ENCODE measurements at places on chromosomes 6 and 20. TPM values are rescaled to one million over a fixed set of nuclear protein-coding genes. Genes with fewer than 3 reads are reported as not detected.

DNA sequence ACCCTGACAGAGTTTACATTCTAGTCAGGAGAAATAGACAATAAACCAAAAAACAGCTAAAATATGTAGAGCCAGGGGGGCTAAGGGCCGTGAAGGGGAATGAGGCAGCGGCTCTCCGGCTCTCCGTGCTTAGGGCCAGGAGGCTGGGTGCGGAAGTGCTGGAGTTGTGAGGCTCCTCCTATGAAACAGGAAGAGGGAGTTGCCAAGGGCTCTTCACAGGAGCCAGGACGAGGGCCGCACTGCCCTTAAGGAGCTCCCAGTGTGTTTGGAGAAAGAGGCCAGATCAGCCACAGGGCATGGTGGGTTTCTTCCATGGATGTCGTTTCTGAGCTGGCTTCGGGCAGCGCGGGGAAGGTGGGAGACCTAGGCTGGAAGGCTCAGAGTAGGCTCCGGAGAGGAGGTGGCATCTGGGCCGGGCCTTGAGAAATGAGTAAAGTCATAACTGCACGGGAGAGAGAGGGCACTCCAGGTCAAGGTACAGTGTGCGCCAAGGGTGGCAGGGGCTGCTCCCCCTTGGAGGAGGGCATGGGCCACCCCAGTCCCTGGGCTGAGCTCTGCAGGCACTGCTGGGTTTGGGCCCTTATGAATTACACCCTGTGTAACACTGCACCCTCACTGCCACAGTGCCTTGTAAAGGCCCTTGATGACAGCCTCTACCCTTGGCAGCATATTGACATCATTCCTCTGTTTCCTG, 20.8 kb upstream of the MLN start:
- H3K27me3 ChIP-seq = no peaks in the 10 kb centered on the region
- H3K27ac ChIP-seq = no peak overlapping the region
- DNase-seq = peak; percentile 61
- no peaks in the 10 kb centered on the region for H3K4me1 ChIP-seq
- no peak overlapping the region for H3K4me3 ChIP-seq

GRCh38 chr20:49477200-49477599, 5.3 kb downstream of the KCNB1 start:
- no peak overlapping the region for H3K27ac ChIP-seq
- no peaks in the 10 kb centered on the region for H3K36me3 ChIP-seq
- no peak for DNase-seq

- H3K27me3 ChIP-seq = no peaks in the 10 kb centered on the region
- H3K36me3 ChIP-seq = no peaks in the 10 kb centered on the region
- DNase-seq = no peak
- H3K4me3 ChIP-seq = no peak overlapping the region
Observed at GRCh38 chr6:132076452-132076851, 125.3 kb upstream of the CCN2 start.

DNA sequence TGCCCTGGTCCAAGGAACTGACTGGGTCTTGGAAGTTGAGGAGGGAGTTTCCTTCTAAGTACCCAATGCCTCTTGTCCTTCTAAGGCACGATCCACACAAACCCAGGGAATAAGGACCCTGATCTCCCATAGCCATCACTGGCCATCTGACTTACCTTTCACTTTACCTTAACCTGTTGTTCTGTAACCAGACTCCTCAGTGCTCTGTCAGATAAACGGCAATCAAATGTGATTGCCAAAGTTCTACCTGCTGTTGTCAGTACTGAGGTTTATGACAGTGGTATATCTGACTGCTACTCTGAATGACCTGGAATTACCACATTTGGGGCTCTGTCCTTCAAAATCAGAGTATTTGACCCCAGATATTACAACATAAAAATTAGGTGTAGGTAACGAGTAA, 49.8 kb downstream of the HMGN3 start:
- no peak overlapping the region for H3K27ac ChIP-seq
- H3K27me3 ChIP-seq = no peaks in the 10 kb centered on the region
- H3K4me3 ChIP-seq = no peak overlapping the region
- no peak for DNase-seq
- no peaks in the 10 kb centered on the region for H3K36me3 ChIP-seq
- H3K4me1 ChIP-seq = no peaks in the 10 kb centered on the region

DNA sequence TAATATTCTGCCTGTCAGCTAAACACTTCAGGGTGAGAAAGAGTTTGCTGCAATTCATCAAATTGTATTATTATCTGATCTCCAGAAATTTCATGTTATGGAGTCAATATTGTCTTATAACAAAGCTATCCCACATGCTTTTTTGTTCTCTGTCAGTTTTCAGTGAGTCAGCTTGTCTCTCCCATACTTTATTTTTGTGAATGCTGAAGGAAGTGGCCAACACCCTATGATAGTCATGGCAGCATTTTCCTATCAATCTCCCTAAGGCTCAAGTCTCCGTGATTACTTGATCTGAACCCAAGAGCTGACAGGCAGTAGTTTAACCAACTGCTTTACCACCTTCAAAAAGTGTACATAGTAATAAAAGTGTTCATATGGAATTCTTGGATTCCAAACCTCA, 42.2 kb downstream of the RFPL4B start:
- DNase-seq = no peak
- no peak overlapping the region for H3K27ac ChIP-seq
- no peak overlapping the region for H3K4me3 ChIP-seq
- H3K36me3 ChIP-seq = no peaks in the 10 kb centered on the region
- no peaks in the 10 kb centered on the region for H3K4me1 ChIP-seq
- no peaks in the 10 kb centered on the region for H3K27me3 ChIP-seq

GRCh38 chr20:18166241-18166881, 28.7 kb downstream of the KAT14 start:
- H3K4me1 ChIP-seq = no peaks in the 10 kb centered on the region
- H3K4me3 ChIP-seq = no peak overlapping the region
- H3K27ac ChIP-seq = no peak overlapping the region
- H3K27me3 ChIP-seq = no peaks in the 10 kb centered on the region
- no peak for DNase-seq
- no peaks in the 10 kb centered on the region for H3K36me3 ChIP-seq

GRCh38 chr20:6053064-6053775, 640 bp downstream of the LRRN4 start:
- DNase-seq = no peak
- H3K4me3 ChIP-seq = no peak overlapping the region
- H3K27me3 ChIP-seq = no peaks in the 10 kb centered on the region
- H3K36me3 ChIP-seq = no peaks in the 10 kb centered on the region
- no peak overlapping the region for H3K27ac ChIP-seq

DNA sequence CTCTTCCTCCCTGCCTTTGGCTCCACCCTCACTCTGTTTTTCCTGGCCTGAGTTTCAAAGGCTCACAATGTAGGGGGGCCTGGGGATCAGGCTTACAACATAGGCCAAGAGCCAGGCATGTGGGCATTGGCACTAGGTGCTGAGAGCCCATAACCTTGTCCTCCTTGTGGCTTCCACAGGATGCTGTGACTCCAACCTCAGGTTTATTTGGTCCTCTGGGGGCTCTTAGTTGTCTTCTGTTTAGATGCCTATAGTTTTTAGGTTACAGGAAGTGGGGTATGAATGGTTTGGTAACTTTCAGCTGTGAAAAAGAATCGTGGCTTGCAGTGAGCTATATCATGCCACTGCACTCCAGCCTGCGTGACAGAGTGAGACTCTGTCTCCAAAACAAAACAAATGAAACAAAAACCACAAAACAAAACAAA, 25.6 kb downstream of the MMP24 start:
- no peak overlapping the region for H3K4me3 ChIP-seq
- H3K4me1 ChIP-seq = no peaks in the 10 kb centered on the region
- H3K27me3 ChIP-seq = no peaks in the 10 kb centered on the region
- no peaks in the 10 kb centered on the region for H3K36me3 ChIP-seq
- peak; percentile 56 for DNase-seq
- peak overlapping the region; percentile 84 for H3K27ac ChIP-seq

DNA sequence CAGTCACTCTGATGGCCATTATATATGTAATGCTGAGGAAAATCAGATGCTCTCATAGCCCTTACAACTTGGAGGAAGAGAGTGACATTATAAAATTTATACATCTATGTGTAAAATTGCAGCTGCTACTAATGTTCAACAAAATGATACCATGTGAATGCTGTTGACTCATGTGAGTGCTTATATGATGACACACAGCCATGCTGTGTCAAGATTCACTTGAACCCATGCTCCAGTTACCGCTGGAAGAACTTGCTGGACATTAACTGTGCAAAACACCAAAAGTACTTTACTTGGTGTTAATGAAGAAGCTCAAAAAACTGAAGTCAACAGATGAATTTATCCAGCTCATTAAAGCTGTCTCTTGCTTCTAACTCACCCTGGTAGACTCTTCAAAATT, 318.9 kb upstream of the PLCB4 start:
- no peak for DNase-seq
- H3K4me3 ChIP-seq = no peak overlapping the region
- H3K36me3 ChIP-seq = no peaks in the 10 kb centered on the region
- H3K27ac ChIP-seq = no peak overlapping the region
- no peaks in the 10 kb centered on the region for H3K4me1 ChIP-seq

GRCh38 chr6:87122477-87122876, 27.6 kb upstream of the CGA start:
- no peak for DNase-seq
- H3K4me3 ChIP-seq = no peak overlapping the region
- H3K27ac ChIP-seq = no peak overlapping the region

- H3K27ac ChIP-seq = no peak overlapping the region
- H3K36me3 ChIP-seq = no peaks in the 10 kb centered on the region
- H3K27me3 ChIP-seq = no peaks in the 10 kb centered on the region
- H3K4me3 ChIP-seq = no peak overlapping the region
Observed at GRCh38 chr6:104413767-104414166, 446.0 kb downstream of the HACE1 start.

DNA sequence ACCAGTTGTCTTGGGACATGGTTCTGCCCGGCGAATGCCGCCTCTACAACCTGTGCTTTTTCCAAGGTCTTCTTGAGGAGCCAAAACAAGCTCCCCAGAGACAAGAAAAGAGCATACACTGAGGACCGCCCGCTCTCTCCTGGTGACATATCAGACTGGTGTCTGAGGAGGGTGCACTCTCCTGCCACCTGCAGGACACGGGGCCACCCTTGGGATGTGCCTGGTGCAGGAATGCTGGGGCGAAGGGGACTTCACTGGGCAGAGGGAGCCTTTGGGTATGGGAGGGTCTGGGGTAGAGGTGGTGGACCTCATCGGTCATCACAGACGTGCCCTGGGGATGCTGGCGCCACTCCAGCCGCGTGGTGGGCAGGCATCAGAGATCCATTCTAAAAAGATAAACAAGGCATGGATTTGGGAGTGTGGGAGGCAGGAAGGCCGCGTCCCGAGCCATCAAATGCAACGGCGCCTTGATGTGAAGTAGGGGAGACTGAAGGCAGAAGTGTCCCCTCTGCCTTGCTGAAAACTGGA, 163.3 kb downstream of the CD83 start:
- DNase-seq = no peak
- H3K27ac ChIP-seq = no peak overlapping the region
- H3K36me3 ChIP-seq = no peaks in the 10 kb centered on the region
- peaks cover 13% of the 10 kb centered on the region for H3K4me1 ChIP-seq

- no peaks in the 10 kb centered on the region for H3K4me1 ChIP-seq
- H3K27ac ChIP-seq = no peak overlapping the region
- no peaks in the 10 kb centered on the region for H3K36me3 ChIP-seq
- no peak overlapping the region for H3K4me3 ChIP-seq
- no peaks in the 10 kb centered on the region for H3K27me3 ChIP-seq
- no peak for DNase-seq
Observed at GRCh38 chr6:47352966-47353365, 43.3 kb upstream of the TNFRSF21 start.

- no peak overlapping the region for H3K27ac ChIP-seq
- DNase-seq = no peak
- no peaks in the 10 kb centered on the region for H3K27me3 ChIP-seq
- peaks cover 9% of the 10 kb centered on the region for H3K4me1 ChIP-seq
Observed at GRCh38 chr6:148445620-148446019, 103.0 kb downstream of the SASH1 start.

DNA sequence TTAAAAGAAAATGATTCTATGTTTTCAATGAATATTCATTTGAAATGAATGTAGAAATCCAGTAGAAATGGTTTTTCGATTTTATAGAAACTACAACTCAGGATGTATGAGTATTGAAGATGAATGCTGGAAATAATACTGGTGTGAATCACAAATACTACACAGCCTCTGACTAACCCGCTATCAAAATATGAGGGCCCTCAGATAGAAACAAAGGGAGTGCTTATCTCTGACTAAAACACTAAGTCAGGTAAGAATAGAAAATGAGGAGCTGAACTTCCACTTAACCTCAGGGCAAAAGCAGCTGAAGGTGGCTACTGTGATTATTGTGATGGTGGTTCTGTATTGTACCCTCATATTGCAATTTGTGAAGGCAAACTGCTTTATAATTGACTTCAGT, 220.9 kb upstream of the RNF217 start:
- H3K27ac ChIP-seq = no peak overlapping the region
- no peaks in the 10 kb centered on the region for H3K36me3 ChIP-seq
- no peaks in the 10 kb centered on the region for H3K27me3 ChIP-seq

The MTO1 gene
- 115 TPM for total RNA-seq

The IP6K3 gene
- 0.88 TPM for total RNA-seq

The DEFB121 gene
- not detected for total RNA-seq

The BMP7 gene
- total RNA-seq = not detected

The TINAG gene
- total RNA-seq = 2.5 TPM

The GTSF1L gene
- not detected for total RNA-seq

The PAK1IP1 gene
- 5.3 TPM for total RNA-seq
